ENCODE measurements at places on chromosomes 13 and 19. TPM values are rescaled to one million over a fixed set of nuclear protein-coding genes. Genes with fewer than 3 reads are reported as not detected.

Gene ZNF560
- 3.5 TPM for total RNA-seq

Gene CEACAM19
- 3.1 TPM for total RNA-seq

Gene KLK4
- total RNA-seq = 0.38 TPM

Gene PEAK3
- total RNA-seq = 0.42 TPM

GRCh38 chr19:38734426-38735256 lies 9.6 kb downstream of the CAPN12 start:
- no peak for ATAC-seq

DNA sequence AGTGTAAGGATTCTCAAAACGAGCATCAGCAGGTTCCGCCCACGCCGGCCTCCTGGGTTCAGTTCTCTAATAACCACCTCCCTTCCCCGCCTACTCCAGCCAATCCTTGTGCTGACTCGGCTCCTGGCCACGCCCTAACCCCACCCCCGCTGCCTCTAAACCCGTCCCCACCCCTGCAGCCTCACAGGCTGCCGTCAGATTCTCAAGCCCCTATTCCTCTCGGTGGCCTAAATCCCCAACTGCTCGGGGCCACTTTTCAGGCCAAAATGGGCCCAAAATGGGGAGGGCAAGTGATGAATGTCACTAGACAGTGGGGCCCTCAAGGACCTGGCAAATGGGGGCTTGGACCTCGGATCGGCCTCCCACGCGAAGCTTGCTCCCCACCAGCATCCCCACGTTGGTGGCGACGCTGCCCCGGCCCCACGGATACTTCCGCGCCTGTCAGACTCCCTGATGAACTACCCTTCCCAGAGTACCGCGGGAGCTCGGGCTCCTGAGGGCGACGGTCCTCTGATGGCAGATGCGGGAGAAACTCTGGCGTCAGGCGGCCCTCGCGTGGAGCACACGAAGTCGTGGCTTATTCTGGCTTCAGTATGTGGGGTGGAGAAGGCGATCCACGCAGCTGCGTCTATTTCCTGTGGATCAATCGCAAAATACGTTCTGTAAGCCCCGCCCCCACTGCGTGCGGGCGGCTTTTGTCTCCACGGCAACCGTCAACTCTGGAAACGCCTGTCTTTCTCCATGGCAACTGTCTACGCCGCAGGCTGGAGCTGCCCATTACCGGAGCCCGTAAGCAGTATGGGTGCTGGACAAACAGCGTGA lies 24.8 kb downstream of the ZNF473 start:
- ATAC-seq = peak; percentile 94

- ATAC-seq = no peak
Observed at GRCh38 chr19:54009440-54009839, 18.0 kb downstream of the CACNG6 start.

DNA sequence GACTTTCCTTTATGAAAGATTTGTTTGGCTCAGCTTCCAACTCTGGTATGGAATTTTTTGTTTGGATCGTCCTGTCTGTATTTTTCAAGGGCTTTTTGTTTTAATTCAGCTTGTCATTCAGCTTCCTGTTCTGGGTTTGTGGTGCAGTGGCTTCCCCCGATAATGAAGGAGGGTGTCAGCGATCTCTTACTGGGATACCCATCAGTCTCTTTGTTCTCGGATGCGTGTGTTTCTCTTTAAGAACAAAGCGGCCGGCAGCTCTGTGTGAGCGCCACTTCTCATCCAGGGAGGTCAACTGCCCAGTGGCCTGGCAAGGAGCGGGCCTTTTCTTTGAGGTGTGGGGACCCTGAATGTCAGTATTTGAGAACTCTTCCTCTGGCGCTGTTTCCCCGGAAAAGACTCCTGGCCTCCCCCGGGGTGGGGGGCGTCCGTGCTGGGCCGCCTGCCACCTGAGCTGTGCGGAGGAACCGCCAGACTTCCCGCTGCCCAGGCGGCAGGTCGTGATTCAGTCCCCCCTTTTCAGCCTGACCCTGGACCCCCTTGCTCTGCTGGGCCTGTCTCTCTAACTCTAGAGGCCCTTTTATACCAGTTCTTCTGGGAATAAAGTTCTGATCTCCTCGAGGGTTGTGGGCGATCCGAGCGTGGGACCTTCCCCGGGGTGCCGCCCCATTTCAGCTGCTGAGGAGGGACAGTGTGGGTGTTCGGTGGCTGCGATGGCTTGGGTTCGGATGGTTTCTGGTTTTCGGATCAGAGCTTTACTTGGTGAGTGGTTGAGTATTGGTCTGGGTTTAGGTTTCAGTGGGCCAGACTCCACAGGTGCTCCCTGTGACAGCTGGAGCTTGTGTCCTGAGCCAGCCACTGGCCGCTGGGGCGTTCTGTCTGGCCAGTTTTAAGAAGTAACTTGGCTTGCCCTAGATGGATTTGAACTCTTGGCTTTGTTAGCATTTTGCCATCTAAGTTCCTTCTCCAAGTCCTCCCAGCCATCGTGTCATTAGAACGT lies 3.4 kb downstream of the SF3A2 start:
- ATAC-seq = no peak

Measured in motor neuron (in vitro differentiated cells).